Stimulated activated CD8-positive, alpha-beta memory T cell treated with anti-CD3 and anti-CD28 coated beads, Interleukin-15, amount 100 ng/mL, for 24 hours (primary cell): ENCODE measurements at places on chromosomes 5 and 9.

DNA sequence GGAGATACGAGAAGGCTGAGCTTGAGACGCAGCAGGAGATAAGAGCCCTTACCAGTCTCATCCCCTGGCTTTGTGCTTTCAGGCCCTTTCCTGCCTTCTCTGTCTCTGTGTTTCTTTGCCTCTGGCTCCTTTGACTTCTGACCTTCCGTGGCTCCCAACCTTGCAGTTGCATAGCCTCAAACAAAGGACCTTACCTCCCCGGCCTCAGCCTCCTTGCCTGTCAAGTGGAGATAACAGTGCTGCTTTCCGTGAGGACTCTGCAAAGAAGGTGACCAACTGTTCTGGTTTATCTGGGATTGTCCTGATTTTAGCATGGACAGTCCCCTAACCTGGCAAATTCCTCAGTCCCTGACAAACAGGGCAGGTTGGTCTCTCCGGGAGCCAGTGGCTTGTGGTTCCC is 287.8 kb upstream of the MVB12B start:
- no peak for DNase-seq

DNA sequence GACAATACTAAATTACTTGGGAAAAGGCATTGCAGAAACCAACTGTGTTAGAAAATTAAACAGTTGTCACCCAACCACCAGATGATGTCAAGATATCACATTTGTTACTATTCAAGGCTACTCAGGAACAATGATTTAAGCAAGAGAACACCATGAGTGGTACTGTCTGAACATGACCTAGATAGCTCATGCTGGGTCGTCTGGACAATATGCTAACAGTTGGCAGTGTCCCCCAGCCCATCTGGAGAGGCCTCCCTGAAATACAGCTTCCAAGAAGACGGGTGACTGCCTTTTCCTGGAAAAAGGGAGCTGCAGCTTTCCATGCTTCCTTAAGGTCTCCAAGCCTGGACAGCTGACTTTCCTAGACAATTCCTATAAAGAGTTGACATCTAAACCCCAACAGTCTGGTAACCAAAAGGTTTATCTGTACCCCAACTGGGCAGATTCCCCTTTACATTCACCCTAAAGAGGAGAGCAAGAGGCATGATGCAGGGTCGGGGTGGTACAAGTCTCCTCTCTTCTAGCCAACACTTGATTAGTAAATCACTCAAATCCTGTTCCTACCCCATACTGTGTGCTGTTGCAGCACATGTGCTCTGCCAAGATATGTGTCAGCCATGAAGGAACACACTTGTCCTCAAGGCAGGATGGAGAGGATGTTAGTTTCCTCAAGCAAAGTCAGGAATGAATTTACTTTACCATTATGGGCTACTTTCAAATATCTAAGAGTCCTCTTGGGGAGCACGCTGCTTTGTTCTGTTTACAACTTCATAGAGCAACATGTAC is 433.0 kb downstream of the PDE4D start:
- DNase-seq: no peak

GRCh38 chr5:12392246-12392645 is 488.0 kb upstream of the CTNND2 start:
- DNase-seq: no peak

- no peak for DNase-seq
Observed at GRCh38 chr5:122316656-122317055, 4.6 kb downstream of the SNCAIP start.

- no peak for DNase-seq
Observed at GRCh38 chr5:23352446-23352845, 155.0 kb upstream of the PRDM9 start.

- no peak for DNase-seq
Observed at GRCh38 chr9:132703336-132703735, 33.1 kb downstream of the GTF3C4 start.

- no peak for DNase-seq
Observed at GRCh38 chr9:13013991-13014883, 239.4 kb downstream of the LURAP1L start.

GRCh38 chr9:129995409-129996160 is 47.4 kb downstream of the FNBP1 start:
- no peak for DNase-seq

DNA sequence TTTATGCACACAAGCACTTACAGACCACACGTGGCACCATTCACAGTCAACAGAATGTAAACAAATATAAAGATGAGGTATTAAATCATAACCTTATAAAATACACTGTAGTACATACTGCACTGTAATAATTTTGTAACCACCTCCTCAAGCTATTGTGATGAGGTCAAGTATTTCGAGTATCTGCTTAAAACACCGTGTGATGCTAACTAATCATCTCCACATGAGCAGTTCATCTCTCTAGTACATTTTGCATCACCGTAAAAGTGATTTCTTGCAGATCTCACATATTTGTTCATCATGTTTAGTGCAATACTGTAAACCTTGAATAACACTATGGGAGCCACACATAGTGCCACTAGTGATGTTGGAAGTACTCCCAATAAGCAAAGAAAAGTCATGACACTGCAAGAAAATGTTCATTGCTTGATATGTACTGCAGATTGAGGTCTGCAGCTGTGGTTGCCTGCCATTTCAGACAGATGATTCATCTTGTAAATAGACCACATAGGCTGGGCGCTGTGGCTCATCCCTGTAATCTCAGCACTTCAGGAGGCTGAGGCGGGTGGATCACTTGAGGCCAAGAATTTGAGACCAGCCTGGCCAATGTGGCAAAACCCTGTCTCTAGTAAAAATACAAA is 44.3 kb downstream of the FOXB2 start:
- no peak for DNase-seq

DNA sequence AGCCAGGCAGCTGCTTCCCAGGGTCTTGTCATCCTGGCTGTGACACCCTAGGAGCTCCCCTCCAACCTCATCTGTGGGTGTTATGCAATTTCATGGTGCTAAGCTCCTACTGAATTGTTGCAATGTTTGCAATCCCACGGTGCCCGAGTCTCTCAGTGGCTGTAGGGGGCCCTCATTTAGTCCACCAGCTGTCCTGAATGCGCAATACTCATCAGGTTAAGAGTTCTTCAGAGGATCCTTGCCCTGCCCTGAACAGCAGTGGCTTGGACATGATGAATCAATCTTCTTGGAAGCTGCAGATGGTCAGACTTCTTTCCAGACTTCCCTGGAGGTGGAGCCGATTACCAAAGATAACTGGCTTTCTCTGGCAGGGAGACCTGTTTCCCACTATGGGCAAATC is 584.1 kb downstream of the CCDC171 start:
- no peak for DNase-seq

GRCh38 chr9:114666851-114667250 is 9.2 kb upstream of the TEX53 start:
- no peak for DNase-seq

DNA sequence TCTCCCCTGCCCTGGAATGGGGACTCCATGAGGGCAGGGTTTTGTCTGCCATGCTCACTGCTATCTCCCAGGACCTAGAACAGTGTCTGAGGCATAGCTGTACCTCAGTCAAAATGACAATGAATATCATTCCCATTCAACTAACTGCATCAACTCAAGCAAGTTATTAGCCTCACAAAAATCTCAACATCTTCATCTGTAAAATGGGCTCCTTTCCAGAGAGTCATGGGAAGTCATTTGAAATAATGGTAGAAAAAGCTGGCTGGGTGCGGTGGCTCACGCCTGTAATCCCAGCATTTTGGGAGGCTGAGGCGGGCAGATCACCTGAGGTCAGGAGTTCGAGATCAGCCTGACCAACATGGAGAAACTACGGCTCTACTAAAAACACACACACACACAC is 9.4 kb downstream of the SH2D3C start:
- DNase-seq: no peak

DNA sequence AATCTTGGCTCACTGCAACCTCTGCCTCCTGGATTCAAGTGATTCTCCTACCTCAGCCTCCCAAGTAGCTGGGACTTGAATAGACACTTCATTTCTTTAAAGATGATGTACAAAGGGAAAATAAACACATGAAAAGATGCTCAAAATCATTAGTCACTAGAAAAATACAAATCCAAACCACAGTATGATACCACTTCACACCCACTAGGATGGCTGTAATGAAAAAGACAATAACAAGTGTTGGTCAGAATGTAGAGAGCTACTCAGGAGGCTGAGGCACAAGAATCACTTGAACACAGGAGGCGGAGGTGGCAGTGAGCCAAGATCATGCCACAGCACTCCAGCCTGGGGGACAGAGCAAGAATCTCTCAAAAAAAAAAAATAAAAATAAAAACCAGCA is 13.0 kb downstream of the F2RL2 start:
- DNase-seq: no peak

DNA sequence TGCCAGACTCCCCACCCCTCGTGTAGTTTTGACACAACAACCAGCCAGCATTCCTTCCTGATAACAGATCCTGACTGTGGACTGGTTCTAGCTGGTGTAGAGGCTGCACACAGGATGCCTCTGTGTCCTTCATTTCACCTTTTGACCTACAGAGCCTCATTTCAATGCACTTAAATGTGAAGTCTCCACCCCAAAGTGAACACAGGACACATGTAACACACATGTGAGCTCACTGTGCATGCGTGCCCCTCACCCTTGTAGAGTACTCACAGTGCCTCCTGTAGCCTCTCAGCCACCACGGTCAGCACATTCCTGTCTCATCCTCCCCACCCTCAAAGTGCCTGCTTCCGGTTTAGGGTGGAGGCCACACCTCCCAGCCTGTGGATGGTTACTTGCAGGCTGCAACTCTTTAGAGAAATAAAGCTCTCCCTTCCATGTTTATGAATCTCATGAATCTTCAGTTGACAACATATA is 11.6 kb upstream of the NKD2 start:
- DNase-seq: no peak

- DNase-seq: no peak
Observed at GRCh38 chr9:124308606-124309491, 51.1 kb downstream of the NEK6 start.

DNA sequence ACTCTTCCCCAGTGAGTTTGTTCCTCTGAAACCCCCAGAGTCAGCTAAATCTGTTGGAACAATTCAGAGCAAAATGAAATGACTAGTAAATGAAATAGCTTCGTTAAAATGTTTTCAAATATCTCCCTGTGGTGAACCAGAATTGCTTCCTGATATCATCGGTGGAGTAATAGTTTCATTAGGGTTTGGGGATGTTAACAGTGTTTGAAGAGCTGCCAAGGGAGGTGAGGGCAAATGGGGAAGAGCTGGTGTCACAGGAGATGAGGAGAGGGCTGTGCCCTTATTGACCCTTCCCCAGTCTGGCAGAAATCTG is 4.3 kb upstream of the C7 start:
- DNase-seq: no peak

DNA sequence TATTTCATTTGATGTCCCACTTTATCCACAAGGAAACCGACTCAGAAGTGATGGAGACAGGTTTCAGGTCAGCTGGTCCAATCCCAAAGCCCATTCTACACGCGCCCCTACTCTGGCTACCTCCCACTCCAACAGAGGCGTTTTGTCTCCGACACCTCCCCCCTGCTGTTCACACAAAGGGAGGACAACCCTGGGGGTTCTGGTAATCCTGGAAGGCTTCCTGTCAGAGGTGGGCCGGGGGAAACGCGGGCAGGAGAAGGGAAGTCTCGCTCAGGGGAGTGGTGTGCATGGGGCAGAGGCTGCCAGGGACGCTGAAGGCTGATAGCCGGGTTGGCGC is 39.7 kb upstream of the GABRP start:
- no peak for DNase-seq

- no peak for DNase-seq
Observed at GRCh38 chr5:8060235-8060952, 191.4 kb downstream of the MTRR start.
